ENCODE measurements at places on chromosomes 11 and 22. TPM values are rescaled to one million over a fixed set of nuclear protein-coding genes. Genes with fewer than 3 reads are reported as not detected.

KRTAP5-7 gene
- not detected for total RNA-seq

MRGPRF gene
- under 0.01 TPM for total RNA-seq

DUSP8 gene
- 0.67 TPM for total RNA-seq

MS4A4A gene
- total RNA-seq = not detected

PMM1 gene
- total RNA-seq = 13.4 TPM

TYMP gene
- 295 TPM for total RNA-seq

LINC01488 gene
- total RNA-seq = not detected

KCNQ1 gene
- total RNA-seq = not detected

MICAL3 gene
- total RNA-seq = 51.3 TPM

FZD4 gene
- total RNA-seq = 4.8 TPM

TTC12 gene
- total RNA-seq = 8.3 TPM

OR2AG2 gene
- total RNA-seq = 1.00 TPM

TMEM86A gene
- total RNA-seq = 1.00 TPM

GLYATL2 gene
- 0.69 TPM for total RNA-seq

DTX4 gene
- 9.8 TPM for total RNA-seq

DDIAS gene
- total RNA-seq = 17.6 TPM

CYB5R2 gene
- 33.4 TPM for total RNA-seq

GNB1L gene
- total RNA-seq = 8.2 TPM

RFPL3 gene
- 0.46 TPM for total RNA-seq

APOA1 gene
- total RNA-seq = 0.31 TPM

OR51B6 gene
- total RNA-seq = not detected

UCP2 gene
- 2.7 TPM for total RNA-seq

NPTXR gene
- 0.69 TPM for total RNA-seq

CALCA gene
- not detected for total RNA-seq

DCHS1 gene
- total RNA-seq = 2.3 TPM

OR10A2 gene
- total RNA-seq = not detected

OR10D3 gene
- not detected for total RNA-seq

FGF19 gene
- not detected for total RNA-seq

GAB4 gene
- under 0.01 TPM for total RNA-seq

APOBEC3F gene
- total RNA-seq = 4.4 TPM

CTTN gene
- 350 TPM for total RNA-seq

KLHDC7B gene
- not detected for total RNA-seq

P4HA3 gene
- 0.36 TPM for total RNA-seq

TMEM179B gene
- 74.9 TPM for total RNA-seq

FAM180B gene
- total RNA-seq = under 0.01 TPM

MRGPRX4 gene
- total RNA-seq = 0.15 TPM

SRPRA gene
- 104 TPM for total RNA-seq
